ENCODE measurements at places on chromosomes 6 and 20.

DNA sequence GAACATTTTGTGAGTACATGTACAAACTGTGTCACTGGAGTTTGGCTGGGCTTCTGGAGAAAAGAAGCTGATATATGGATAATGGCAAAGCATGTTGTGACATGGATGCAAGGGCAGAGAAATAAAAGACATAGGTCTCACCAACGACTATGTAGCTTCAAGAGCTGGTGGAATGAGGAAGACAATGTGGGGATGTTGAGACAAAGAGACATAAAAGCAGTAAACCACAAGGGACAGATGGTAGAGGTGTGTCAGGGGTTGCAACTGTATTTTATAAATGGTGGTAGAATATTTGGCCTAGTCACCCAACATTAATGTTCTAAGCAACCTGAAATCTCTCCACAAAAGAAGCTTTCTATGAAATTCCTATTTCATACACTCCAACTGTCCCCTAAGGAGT lies 199.0 kb downstream of the KCNQ5 start:
- DNase-seq: no peak

- no peak for DNase-seq
Measured at GRCh38 chr6:157316871-157317814, 6.2 kb downstream of the TMEM242 start.

DNA sequence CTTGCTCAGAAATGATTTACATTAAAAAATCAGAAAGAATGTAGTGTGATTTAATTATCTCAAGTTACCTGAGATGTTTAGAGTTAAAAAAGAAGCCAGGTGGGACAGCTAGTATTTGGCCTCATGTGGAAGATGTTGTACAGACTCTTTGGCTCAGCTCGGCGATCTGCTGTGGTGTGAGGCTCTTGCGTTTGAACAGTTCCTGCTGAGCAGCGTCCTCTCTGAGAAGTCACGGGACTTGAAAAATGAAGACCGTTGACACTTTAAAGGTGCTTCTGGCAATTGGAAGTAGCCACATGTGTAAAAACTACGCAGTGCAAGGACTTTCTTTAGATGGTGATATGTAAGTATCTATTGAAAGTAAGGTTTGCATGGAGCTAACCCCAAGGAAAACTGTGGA lies 169.0 kb downstream of the BACH2 start:
- no peak for DNase-seq

DNA sequence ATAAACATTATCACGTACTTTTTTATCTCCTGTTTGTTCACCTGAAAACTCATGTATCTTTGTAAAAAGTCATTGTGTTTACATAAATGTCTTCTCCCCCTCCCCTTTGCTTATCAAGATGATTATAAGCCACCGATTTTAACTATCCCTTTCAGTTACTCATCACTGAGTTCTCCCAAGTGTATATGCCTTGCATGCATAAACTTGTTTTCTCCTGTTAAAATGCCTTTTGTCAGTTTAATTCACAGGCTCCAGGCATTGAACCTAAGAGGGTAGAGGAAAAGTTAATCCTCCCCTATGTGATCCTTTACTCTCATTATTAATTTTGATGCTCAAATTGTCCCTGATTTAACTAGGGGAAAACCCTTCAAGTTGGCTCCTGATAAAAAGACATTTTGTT lies 24.2 kb downstream of the ANKEF1 start:
- no peak for DNase-seq

DNA sequence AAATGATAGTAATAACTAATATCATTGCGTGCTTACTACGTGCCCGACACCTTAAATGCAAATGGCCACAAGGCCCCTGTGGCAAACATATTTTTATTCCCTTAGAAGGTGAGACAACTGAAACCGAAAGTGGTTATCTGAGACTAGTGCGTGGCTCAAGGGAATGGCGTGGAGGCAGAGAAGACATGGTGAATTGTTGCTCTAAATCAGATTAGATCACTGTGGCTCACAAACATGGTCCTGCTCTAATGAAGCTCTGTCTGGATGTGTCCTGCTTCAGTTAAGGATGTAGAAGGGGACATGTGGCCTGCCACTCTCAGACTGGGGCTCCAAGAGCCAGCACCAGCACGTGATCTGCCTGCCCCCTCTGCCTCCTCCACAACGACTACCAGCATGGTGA lies 124.2 kb upstream of the GMDS start:
- DNase-seq: no peak

- DNase-seq: no peak
Measured at GRCh38 chr20:32519381-32519730, 65.8 kb downstream of the NOL4L start.

GRCh38 chr6:5333658-5334057 lies 72.3 kb downstream of the FARS2 start:
- DNase-seq: no peak

DNA sequence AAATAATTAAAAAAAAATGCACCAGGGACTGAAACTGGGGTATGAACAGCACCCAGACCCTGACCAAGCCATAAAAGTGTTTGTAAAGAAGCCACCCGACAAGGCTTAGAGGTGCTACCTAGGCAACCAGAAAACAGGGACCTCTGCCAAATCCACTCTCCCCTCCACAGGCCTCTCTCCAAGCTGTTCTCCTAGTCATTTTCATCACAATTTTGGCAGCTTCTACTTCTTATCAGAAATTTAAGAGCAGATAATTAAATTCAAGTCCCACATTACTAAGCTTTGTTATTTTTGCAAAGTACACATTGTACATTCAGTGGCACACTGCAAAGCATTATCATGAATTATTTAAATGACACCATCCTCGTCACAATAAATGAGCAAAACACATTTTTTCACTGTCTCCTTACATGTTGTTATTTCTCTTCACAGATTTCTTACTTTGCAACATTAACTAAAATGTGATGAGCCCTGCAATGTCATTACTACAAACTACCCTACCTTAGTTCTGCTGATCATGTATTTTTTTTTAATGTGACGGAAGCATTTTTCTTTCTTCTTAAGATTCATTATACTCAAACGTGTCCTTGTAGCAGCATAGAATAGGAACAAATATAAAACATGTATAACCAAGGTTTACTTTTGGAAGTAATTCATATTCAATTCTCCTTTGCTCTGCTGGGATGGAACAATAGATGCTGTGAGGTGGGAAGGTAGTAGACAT lies 38.1 kb downstream of the ECT2L start:
- DNase-seq: no peak

DNA sequence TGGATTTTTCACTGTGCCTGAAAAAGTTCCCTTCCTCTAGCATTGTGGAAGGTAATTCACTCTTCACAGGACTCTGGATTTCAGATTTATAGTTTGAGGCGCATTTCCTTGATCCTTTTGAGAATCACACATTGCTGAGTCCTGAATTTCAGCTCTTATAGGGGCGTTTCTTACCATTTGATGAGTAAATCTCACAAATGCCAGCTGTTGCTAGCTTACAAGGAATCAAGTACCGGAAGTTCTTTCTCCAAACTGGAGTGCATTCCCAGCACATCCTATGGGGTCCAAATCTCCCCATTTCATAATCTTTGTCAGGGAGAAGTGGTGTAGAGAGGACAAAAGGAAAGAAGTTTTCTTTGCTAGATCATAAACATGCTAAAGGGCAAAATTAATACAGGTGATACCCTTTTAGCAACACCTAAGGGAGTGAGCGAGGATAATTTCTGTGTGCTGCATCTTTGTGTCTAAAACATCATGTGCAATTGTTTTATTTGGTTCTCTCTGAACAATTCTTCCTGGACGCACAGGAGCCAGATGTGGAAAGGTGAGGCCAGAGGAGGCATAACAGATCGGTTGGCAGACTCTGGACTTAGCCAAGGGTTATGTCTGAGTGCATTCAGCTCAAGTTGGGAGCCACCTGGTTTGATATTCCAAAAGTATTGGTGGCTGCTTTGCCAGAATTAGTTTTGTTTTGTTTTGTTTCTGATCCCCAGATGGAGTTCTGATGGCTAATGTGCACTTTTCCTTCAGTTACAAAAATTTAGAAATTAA lies 37.4 kb upstream of the EYA2 start:
- DNase-seq: no peak

DNA sequence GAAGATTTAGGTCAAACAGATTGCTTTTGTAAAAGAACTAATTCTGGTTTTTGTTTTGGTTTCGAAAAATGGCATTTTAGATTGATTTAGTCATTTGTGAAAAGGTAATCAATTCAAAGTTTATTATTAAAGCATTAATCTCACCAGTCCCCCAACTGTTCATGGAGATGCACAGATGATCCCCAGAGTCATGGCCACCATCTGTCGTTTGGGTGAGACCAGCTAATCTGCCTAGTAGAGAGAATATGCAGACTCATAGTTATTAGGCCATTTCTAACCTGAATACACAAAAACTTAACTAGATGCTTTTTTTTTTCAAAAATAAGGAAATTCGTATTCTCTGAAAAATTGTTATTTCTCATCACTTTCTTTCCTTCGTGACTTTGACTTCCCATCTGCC lies 58.1 kb downstream of the C6orf58 start:
- DNase-seq: no peak

DNA sequence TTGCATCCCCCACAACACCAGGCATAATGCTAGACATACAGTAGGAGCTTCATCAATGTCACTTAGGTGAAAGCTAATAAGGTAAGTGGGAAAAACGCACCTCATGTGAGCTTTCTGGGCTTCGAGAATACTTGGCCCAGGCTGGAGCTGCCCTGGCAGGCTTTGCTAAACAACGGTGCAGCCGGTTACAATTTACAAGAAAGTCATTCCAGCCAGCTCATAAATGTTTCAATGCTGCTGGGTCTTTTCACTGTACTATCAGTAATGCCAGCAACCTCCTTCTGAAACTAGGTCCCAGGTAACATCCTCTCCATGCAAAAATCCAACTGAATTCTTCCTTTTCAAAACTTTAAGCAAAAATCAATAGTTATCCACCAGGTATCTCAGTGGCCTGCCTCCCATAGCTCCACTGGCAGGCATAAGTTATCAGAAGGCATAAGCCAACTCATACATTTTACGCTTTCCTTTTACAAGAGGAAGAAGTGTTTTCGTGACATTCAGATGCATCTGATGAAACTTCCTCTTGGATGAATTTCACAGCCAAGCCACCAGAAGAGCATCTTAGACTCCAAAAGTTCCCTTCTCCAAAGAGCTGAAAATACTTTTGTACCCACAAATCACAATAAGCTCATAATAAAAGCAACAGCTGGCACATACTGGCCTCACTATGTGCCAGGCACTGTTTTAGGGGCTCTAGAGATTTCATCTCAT lies 56.3 kb downstream of the RTN4IP1 start:
- DNase-seq: no peak

DNA sequence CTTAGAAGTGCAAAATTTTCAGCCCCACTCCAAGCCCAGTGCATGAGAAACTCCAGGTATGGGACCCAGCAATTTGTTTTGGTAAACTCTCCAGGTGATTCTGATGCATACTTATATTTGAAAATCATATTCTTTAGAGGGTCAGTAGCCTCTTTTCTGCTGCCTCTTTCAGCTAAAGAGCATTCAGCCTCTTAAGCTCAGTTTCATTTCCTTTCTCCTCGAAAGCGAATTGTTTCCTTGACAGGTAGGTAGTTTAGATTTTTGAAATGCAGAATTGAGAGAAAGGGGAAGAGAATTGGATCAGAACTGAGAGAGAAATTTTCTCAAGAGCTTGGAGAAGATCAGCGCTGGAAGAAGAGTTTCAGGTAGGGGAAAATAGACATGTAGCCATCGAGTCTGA lies 995.8 kb upstream of the FLRT3 start:
- no peak for DNase-seq

GRCh38 chr6:34273242-34273805 lies 24.5 kb upstream of the SMIM29 start:
- no peak for DNase-seq

GRCh38 chr6:128886706-128887105 lies 3.8 kb downstream of the LAMA2 start:
- DNase-seq: no peak

DNA sequence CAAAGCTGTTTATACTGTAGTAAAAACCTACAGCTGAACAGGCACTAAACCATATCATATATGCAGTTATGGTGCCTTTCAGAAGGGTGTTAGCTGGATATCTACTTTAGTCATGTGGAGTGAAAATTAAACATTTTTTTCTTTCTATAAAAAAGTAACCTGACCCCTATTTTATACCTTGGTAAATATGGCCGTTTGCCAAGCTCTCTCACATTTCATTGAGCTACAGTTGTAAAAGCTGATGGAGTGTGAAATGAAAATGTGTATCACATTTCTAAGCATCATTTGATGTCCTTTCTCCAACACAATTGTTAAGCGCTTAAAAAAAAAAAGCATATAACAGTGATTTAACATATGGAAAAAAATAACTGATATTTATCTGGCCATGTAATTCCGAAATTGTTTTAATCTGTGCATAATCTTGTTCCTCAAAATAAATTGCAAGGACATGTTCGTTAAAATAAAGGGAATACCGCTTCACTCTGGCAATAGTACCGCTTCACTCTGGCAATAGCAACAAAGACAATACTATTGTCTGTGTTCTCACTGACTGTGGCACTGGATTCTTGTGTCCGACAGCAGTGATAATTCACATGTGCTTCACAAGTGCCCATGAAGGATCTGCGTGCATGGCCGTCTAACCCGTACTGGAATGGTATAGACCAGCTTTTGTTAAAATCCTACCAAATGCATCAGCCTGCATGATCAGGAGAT lies 391.8 kb upstream of the SOX4 start:
- DNase-seq: no peak

DNA sequence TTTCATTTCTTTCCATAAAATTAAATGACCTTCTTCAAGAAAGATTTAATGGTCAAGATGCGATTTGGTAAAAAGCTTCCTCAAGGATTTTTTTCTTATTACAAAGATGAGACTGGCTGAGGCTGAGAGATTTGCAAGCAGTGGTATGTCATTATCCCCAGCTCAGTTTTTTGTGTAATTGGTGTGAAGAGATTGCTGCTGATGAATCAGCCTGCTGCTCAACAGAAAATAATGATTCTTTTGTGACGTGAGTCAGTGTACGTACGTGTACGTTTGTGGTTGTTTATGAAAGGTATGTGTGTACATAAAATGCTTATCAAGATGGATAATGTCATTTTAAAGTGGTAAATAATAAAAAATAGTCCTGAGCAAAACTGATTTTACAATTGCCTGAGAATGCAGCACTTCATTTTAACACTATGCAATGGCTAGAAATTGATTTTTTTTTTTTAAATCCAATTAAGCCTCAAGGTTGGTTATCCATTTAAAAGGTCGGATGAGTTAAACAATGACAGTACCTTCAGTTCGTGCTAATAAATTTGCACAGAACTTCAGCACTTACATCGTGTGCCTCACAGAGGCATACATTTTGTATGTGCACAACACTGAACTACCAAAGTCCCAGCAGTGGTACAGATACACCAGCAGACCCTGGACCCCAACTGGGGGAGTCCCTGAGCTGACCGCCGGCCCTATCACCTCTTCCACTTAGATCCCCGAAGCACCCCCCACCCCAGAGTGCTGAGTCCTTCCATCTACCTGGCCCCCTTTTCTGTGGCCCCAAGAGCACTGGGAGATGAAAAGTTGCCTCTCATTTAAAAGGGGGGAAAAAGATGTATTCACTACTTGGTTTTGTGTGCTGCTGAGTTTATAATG lies 9.7 kb upstream of the NPEPL1 start:
- DNase-seq: no peak

- no peak for DNase-seq
Measured at GRCh38 chr6:52594221-52594620, 17.4 kb upstream of the TRAM2 start.

- no peak for DNase-seq
Measured at GRCh38 chr6:158461954-158462353, 97.9 kb upstream of the TMEM181 start.

- peak; percentile 73 for DNase-seq
Measured at GRCh38 chr20:64255361-64256281, at the start of gene PCMTD2. TSS of gene PCMTD2 (plus strand) at chr20:64255748. CDS start at chr20:64259966, 4,218 bp downstream.

GRCh38 chr6:100453701-100454521 lies 10.8 kb downstream of the SIM1 start:
- no peak for DNase-seq

GRCh38 chr6:158626360-158627167 lies 18.0 kb downstream of the DYNLT1 start:
- DNase-seq: no peak

- no peak for DNase-seq
Measured at GRCh38 chr20:1184638-1185315, at the start of gene TMEM74B. TSS of gene TMEM74B (minus strand) at chr20:1184981. CDS start at chr20:1183801, 1,180 bp downstream.

Data from stimulated activated CD8-positive, alpha-beta memory T cell treated with anti-CD3 and anti-CD28 coated beads, Interleukin-2, amount 100 ng/mL, for 1 hour (primary cell).